ENCODE measurements at places on chromosomes 1 and 21.

DNA sequence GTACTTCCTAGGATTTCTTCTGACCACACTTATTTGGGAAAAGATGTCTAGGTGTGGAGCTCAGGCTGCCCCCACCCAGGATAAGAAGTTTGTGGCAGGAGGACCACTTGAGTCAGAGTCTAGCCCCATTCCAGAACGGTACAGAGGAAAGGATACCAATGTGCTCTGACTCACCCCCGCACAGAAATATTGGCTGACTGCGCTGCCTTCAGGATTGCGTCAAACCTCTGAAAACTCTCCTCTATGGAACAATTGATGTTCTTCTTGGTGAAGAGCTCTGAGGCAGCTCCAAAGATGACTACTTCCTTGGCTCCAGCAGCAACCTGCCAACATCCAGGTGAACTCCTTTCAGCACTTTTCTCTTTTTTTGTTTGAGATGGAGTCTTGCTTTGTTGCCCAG lies 11.2 kb downstream of the HMGCL start:
- DNase-seq = no peak

GRCh38 chr1:78864175-78864574 lies 142.4 kb downstream of the ADGRL4 start:
- DNase-seq = no peak

- DNase-seq = no peak
These were observed 137.8 kb downstream of the BARHL2 start for GRCh38 chr1:90579212-90579802.

DNA sequence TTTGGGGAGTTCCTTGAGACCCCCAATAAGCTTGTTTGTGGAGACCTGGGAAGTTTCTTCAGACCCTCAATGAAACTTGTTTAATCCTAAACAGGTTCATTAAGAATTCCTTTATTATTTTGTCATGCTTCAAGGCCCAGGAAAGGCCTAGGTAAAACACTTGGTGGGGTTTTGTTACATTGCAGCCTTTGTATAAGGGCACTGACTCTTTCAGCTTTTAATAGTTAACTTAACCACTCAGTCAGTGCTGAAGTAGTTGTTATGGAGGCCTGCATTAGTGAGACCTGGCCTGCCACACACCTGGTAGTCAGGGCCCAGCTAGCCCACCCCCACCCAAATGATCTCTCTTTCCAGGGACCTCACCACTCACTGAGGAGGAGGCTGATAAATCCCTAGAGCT lies 103.7 kb downstream of the FCRL5 start:
- DNase-seq = no peak

DNA sequence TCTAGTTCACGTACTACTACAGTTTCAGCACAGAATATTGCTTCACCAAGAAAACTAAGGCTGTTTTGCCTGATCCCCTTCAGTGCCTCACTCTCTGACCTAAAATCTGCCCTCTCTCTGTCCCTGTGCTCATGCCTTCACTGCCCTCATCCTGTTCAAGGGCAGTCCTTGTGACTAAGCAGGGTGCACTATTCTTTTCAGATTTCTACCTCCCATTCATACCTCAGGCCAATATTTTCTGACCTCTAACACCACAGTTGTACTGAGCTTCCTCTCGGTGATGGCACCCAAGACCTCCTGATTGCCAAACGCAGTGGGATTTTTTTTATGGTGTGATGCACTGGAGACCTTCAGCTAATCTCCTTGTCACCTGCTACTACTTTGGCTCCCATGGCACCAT lies 57.7 kb upstream of the GADD45A start:
- no peak for DNase-seq

Measured in stimulated activated CD8-positive, alpha-beta memory T cell treated with anti-CD3 and anti-CD28 coated beads, Interleukin-4, amount 100 ng/mL, for 24 hours (primary cell).